Stimulated activated CD4-positive, alpha-beta T cell treated with anti-CD3 and anti-CD28 coated beads, Interleukin-12 subunit alpha, Interleukin-12 subunit beta, amount 100 ng/mL, for 24 hours (primary cell): ENCODE measurements at places on chromosomes 4 and X.

GRCh38 chr4:39365360-39365759 is 802 bp downstream of the RFC1 start:
- DNase-seq: no peak

DNA sequence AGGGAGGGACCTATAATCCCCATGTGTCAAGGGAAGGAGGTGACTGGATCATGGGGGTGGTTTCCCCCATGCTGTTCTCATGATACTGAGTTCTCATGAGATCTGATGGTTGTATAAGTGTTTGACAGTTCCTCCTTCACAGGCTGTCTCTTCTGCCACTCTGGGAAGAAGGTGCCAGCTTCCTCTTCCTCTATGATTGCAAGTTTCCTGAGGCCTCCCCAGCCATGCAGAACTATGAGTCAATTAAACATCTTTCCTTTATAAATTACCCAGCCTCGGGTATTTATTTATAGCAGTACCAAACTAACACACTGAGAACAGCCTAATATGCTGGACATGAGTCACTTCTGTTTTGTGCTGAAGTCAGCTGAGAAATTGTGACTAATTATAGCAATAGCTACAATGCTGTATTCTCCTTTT is 656.9 kb upstream of the CPEB2 start:
- DNase-seq: no peak

DNA sequence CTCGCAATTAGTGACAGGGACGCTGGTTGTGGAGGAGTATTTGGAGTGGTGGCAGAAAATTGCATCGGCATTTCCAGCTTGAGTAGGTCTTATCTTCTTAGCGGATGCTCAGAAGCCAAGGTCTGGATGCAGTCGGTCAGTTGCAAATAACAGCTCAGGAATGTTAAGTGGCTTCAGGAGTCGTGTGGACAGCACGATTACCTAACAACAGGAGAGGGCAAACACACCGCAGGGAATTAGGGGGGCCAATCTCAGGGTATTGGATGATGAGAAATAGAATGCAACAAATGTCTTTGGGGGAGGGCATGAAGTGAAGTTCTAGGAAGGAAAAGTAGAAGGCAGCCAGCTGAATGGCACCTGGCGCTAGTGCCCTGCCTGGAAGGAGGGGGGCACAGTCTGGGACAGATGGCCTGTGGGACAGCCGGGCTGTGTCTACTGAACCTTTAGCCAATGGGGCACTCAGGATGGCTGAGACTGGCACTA is 11.8 kb downstream of the RASL11B start:
- no peak for DNase-seq

DNA sequence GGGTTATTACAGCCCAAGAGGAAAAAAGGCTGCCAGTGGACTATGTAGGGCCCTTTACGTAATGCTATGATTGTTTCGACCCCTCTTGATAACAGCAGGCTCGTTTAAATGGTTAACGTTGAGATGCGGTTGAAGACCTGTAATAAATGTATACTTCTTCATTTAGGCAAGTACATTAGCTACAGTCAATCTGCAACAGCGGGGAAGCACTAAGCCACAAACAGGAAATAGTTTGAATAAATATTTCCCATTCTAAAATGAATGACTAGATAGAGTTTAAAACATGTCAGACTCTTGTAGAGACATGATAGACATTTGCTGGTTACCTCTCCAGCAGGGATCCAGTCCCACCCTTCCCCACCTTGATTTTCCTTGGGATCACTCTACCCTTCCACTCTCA is 38.1 kb upstream of the STIM2 start:
- no peak for DNase-seq

DNA sequence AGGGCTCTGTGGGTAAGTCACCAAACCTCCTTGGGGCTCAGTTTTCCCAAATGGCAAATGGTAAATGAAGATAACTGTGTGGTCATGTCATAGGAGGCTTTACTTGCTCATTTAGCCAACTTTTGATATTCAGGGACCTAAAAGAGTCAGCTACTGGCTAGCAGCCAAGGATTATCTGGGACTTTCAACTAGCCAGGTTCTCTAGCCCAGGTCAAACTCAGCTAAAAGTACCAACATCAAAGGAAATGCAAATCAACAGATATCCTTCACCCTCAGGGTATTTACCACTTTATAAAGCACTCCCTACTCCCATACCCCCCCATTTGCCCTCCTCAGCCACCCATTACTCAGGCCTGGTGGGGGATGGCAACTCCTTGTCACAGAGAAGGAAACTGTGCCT is 7.5 kb downstream of the AMER1 start:
- DNase-seq: no peak

DNA sequence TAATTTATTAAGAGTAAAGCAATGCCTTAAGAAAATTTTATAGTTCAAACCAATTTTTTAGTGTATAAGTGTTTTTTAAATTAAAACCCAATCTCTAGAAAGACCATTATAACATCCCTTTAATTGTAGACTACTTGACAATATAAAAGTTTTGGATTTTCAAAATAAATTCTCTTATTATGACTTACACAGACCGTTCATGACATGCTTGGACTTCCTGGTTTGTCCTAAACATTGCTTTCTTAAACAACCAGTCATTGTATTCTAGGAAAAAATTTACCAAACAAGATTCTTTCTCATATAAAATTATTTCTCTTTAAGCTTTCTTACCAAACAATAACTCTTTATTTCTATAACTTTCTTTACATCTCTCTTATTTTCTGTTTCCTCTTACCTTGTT is 49.0 kb upstream of the CXorf51A start:
- no peak for DNase-seq

- no peak for DNase-seq
Measured at GRCh38 chr4:87068583-87069021, 133.8 kb downstream of the AFF1 start.

DNA sequence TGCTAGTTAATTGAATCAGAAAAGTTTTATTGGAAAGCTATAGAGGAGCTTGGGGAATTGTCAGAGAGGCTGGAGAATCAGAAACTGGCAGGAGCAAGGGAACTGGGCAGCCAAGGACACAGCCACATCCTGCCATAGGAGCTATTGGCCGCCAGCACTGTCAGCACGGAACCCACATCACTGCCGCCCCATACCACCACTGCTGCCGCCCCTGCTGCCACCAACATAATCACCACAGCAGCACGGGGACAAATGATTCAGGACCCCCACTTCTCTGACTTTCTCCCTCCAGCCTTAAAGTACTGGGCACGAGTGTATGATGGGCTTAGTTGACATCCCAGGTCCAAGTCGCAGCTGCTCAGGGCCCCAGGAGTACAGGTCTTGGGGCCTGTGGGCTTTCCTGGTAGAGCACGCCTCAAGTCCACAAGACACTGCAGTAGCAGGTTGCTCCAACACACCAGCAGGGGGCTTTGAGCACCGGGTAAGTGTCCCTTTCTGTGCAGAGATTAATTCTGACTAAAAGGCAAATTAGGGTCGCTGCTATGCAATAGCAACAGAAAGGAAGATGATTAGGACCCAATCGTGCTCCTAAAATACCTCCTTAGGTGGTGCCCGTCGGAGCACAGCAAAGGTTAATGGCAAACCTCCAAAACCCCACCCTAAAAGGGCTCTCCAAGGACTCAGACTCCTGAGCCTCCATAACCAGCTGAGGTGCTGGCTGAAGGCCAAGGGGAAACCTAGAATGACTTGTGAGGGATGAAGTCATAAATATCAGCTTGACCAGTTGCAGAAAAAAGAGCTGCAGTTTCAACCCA is 6.9 kb downstream of the PJA1 start:
- no peak for DNase-seq

DNA sequence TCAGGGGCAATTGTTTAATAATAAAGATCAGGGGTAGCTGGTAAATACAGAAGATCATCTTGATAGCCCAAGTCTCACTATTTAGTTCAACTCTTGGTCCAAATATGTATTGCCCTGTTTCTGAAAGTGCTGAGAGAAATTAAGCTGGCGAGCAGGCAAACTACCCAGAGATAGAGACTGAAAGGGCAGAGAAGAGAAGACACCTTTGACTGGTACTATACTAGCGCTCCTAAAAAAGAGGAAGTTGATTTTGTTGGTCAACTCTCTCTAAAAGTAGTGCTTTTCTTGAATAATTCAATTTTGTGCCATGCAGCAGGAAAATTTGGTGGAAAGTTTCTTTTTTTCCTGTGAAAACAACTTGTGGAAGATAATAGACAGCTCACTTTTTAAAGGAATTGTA is 64.0 kb downstream of the IGSF1 start:
- DNase-seq: no peak

GRCh38 chr4:145482209-145483037 is 770 bp downstream of the SMAD1 start:
- DNase-seq: peak; percentile 67

GRCh38 chr4:33722800-33723516 is 2521.4 kb downstream of the ARAP2 start:
- DNase-seq: no peak

DNA sequence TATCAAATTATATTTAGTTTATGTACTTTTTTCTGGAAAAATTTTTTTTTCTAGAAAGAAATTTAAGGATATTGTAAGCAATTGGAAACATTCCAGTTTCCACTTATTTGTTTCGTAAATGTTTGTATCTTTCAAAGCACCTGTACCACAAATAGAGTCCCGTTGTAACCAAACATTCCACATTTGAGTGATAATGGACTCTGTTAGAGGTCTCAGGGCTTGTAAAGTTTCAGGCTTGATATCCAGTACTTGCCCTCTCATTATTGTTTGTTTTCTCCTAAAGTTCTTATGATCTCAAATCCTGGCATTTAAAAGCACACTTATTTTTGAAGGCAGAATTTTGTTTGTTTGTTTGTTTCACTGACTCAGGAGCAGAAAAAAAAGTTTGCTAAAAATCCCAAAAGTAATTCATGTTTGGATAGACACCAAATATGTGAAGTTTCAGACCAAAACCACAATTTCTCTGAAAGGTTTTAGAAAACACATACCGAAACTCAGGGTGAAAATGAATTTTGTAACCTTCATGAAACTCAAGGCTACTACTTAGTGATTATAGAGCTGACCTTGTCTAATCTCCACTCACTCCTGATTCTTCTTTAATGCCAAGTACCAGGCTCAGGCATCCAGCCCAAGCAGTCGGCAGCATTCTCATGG is 5.7 kb upstream of the TMEM192 start:
- no peak for DNase-seq

GRCh38 chr4:83138946-83139345 is 24.4 kb upstream of the PLAC8 start:
- no peak for DNase-seq

DNA sequence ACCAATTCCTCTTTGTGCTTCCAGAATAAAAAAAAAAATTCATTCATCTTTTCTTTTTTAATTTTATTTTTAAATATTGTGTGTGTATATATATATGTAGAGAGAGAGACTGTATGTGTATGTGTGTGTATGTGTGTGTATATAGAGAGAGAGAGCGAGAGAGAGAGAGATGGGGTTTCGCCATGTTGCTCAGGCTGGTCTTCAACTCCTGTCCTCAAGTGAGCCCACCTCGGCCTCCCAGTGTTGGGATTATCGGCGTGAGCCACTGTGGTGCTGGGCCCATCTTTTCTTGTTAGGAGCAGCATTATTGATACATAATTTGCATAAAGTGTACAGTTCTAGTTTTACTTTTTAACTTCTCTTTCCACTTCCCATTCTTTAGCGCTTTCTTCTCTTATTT is 33.6 kb downstream of the KDM6A start:
- no peak for DNase-seq
